ENCODE measurements at places on chromosomes 16 and 17.

- DNase-seq: peak; percentile 78
These were observed 66.6 kb downstream of the SIAH1 start for GRCh38 chr16:48318630-48319029.

- no peak for DNase-seq
These were observed 144.3 kb upstream of the TNRC6C start for GRCh38 chr17:77814091-77814772.

DNA sequence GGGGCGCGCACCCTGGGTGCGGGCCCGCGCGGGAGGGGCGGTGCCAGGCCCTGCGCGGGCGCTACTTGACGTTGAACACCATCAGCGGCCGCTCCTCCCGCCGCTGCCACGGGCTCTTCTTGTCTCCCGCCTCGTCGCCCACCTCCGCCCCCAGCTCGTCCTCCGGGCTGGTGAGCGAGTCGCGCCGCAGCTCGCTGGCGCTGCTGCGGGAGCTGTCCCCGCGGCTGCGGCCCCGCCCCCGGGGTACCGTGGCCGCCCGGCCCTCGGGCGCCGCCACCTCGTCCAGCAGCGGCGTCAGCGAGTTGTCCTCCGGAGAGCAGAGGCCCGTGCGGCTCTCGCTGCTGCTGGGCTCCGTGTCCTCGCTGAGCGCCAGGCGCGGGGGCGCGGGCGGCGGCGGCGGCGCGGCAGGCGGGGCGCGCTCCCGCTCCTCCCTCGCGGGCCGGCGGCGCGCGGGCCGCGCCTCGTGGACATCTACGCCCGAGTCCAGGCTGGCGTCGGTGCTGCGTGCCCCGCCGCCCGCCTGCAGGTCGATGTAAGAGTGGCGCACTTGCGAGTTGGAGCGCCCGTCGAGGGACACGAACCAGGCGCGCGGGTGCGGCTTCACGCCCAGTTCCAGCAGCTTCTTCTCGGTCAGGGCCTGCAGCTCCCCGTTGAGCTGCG, 8.7 kb downstream of the GRN start:
- DNase-seq: peak; percentile 64

- DNase-seq: no peak
These were observed 424.7 kb downstream of the CDH13 start for GRCh38 chr16:83051451-83051850.

GRCh38 chr16:89357055-89357816, 133.1 kb downstream of the ANKRD11 start:
- peak; percentile 65 for DNase-seq

DNA sequence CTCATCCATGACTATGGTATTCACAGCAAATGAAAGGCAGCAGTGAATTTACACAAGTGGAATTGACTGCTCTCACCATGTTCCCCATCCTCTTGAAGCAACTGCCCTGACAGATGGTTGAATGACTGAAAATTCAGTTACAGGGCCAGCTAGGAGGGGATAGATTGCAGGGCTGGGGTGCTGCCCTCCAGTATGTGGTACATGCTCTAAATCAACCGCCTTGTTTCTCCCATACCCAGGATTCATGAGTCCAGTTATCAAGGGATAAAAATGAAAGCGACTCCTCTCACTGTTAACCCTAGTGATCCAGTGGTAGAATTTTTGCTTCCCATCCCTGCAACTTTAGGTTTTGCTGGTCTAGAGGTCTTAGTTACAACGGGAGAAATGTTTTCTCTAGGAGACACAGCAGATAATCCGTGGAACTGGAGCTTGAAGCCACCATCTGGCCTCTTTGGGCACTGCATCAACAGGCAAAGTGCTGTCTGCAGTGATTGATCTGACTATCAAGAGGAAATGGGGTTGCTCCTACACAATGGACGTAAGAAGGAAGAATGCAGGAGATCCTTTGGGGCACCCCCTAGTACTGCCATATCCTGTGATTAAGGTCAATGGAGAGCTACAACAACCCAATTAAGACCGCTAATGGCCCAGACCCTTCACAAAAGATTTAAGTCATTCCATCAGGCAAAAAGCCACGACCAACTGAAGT, 32.0 kb downstream of the SCPEP1 start:
- peak; percentile 92 for DNase-seq

DNA sequence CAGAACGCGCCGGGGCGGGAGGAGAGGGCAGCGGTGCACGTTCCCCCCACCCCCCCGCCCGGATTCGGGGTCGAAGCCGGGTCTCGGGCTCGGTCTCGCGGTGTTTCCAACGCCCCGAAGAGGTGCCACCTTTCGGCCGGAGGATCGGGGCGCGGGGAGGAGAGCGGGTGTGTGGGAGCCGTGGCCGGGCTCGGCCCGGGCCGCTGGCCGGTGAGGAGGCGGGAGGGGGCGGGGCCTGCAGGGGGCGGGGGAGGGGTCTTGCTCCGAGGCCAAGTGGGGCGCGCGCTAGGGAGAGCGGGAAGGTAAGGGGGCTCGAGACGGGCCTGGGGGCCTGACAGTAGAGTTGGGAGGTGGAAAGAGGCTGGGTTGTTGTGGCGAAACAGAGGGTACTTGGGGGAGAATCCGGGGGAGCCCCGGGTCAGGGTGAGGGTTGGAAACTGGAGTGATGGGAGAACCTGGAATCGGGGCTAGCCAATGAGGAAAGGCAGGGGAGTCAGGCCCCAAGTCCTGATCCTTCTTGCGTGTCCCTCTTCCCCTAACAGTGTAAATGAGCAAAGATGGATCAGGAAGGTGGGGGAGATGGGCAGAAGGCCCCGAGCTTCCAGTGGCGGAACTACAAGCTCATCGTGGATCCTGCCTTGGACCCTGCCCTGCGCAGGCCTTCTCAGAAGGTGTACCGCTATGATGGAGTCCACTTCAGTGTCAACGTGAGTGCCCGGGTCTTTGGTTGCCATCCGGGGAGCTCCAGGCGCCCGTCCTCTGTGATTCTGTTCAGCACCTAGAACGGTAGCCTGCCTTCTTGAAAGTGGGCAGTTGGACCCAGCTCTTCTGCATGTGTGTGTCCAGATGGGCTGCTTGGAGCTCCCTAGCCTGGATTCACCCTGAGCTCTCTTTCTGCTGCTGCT, 873 bp downstream of the SETD1A start:
- DNase-seq: peak; percentile 75

GRCh38 chr16:69071036-69071435, 34.4 kb upstream of the HAS3 start:
- DNase-seq: no peak

DNA sequence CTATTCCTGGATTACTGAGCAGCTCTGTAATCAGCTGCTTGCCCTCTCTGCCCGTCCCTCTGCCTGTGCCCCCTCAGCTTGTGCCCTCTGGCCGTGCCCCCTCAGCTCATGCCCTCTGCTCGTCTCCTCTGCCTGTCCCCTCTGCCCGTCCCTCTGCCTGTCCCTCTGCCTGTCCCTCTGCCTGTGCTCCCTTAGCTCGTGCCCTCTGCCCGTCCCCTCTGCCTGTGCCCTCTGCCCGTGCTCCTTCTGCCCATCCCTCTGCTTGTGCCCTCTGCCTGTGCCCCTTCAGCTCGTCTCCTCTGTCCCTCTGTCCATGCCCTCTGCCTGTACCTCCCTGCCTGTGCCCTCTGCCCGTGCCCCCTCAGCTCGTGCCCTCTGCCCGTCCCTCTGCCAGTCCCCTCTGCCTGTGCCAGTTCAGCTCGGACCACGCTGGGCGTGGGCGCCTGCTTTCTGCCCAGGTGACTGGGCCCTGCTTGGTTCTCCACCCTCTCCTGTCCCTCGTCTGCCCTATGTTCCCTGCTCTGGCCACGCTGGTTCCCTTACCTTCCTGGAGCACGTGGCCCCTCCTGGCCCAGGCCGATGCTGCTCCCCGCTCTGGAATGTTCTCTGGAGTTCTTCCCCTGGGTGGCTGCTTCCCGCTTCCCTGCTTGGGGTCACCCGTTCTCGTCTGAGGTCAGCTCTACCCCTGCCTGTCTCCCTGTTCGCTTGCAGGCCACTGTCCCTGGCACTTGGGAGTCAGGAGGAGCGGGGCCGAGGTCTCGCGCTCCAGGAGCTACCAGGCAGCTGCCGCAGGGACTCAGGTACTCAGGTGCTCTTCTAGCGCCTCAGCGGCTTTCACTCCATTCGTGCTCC, 63.9 kb downstream of the BANP start:
- no peak for DNase-seq

DNA sequence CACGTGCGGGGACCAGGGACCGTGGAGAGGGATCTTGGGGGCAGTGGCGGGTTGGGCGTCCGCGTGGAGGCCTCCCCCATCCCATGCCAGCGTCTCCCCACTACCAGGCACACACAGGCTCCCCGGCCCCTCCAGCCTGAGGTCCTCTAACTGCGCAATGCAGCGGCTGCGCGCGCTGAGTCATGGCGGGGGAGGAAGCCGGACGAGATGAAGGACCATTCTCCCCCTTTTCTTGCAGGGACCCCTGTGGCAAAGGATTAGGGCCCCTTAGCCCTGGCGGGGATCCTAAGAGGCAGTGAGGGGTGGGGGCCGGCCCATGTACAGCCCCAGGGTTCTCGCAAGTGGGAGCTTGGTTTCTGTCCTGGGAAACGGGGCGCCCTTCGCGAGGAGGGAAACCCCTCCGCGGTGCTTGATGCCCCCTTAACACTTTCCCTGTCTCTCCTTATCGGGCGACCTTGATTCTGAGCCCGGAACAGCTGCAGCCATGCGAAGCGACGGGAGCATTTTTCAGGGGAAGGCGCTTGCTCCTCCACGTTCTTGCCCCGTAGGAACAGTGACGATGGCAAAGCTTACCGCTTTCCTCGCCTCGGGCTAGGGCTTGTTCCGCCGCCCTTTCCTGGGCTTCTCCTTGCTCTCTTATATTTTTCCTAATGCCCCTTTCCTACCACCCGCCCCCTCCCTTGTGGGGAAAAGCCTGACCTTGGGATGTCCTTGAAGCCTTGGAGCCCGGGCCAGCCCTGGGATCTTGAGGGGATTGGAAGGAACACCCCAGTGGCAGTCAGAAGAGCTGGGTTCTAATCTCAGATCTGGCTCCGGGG, 592 bp downstream of the ALDOA start:
- DNase-seq: peak; percentile 54

DNA sequence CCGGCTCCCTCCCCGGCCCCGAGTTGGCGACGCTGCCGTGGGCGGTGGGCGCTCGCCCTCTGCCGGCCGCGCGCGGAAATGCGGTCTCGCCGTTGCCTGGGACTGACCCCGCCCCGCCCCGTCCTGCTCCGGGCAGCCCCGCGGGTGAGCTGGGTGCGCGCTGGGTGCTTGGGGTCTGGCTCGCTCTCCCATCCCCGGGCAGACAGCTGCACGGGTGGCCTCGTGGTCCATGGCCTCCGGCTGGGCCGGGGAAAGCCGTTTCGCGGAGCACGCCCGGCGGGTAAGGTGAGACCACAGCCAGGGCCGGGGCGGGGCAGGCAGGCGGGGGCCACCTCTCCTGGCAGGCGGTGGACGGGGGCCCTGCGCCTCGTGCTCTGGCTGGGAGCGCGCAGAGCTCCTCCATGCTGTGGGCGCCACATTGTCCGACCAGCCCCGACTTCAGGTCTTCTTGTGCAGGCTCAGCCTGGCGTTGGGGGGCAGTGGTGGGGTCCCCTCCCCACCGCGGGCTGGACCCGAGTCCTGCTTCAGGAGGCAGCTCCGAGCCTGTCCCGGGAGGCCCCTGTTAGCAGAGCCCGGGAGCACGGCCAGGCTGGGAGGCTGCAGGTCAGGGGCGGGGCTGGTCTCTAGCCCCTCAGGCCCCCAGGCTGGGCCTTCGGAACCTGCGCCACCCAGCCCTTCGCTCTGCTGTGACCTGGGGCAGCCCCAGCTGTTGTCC, 7.0 kb upstream of the C1QTNF8 start:
- DNase-seq: peak; percentile 70

- DNase-seq: no peak
These were observed 193.1 kb downstream of the AXIN2 start for GRCh38 chr17:65368341-65368740.

DNA sequence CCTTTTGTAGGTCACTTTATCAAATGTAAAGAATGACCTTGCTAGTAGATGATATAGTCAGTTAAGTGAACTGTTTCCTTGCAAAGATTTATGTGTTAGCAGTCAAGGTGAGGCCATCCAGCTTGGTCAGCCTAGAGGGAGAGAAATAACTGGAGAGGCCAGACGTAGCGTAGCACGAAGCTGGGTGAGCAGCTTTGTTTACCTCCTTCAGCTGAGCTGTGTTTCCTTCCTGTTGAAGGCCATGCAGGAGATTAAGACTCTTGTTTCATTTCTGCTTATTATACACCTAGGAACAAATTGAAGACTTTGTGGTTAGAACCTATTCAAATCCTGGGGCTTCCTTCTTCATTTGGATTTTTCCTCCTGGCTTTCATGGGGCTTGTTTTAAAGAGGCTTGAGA, 267.1 kb downstream of the PHKB start:
- DNase-seq: no peak

GRCh38 chr16:2859686-2860265, 1.8 kb upstream of the PRSS22 start:
- DNase-seq: no peak

GRCh38 chr16:71345031-71345430, 13.5 kb upstream of the CALB2 start:
- peak; percentile 28 for DNase-seq

- DNase-seq: peak; percentile 90
These were observed 1.0 kb upstream of the ATP2A3 start for GRCh38 chr17:3965118-3965800.

DNA sequence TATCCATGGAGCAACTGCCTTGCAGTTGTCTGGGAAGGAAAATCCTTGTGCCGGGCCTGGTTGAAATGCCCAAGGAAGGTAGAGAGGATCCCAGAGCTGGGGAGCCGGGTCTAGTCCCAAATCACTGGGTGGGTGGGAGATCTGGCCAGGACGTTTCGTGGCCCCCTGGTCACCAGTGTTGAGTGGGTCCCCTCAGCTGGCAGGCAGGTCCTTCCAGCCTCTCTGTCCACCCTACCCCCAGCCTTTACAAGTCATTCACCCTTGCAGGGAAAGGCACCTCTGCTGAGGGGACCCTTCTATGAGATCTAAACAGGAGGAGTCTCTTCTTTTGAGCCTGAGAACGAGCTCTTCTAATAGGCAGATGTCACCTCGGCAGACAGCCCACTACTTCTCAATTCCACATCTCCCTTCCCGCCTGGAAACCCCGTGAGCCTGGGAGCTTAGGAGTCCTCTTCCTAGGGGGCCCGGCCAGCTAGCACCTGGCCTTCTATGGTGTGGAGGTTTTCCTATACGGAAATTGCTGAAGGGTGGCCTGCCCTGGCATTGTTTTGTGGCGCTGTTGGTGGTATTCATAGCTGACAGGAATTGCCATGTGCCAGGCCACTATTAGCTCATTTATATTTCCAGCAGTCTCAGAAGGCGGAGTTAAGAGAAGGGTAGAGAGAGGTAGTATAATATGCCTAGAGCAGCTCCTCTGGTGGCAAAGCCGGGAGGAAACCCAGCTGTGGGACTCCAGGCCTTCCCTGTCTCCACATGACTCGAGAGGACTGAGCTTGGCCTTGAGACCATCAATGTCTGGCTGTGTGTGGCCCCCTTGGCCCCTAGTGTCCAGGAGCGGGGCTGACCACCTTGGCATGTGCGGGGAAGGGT, 13.3 kb downstream of the MPRIP start:
- peak; percentile 30 for DNase-seq
